ENCODE measurements at places on chromosomes 4 and X.

DNA sequence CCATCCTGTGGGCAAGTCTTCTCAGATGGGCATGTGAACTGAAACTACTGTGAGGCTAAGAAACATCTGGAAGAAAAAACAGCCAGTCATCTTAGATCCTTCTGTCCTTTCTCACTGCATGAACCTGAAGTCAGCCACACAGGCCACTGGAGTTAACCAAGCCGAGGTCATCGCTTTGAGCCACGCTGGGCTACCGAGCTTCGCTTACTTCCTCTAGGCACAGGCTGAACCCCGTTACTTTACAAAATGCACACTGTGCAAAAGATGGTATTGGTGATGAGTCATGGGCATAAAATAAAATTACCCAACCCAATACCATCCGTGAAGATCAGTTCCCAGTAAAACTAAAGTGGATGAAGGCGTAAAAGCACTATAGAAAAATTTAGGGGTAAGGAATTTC is 86.2 kb downstream of the MTMR1 start:
- DNase-seq = no peak

DNA sequence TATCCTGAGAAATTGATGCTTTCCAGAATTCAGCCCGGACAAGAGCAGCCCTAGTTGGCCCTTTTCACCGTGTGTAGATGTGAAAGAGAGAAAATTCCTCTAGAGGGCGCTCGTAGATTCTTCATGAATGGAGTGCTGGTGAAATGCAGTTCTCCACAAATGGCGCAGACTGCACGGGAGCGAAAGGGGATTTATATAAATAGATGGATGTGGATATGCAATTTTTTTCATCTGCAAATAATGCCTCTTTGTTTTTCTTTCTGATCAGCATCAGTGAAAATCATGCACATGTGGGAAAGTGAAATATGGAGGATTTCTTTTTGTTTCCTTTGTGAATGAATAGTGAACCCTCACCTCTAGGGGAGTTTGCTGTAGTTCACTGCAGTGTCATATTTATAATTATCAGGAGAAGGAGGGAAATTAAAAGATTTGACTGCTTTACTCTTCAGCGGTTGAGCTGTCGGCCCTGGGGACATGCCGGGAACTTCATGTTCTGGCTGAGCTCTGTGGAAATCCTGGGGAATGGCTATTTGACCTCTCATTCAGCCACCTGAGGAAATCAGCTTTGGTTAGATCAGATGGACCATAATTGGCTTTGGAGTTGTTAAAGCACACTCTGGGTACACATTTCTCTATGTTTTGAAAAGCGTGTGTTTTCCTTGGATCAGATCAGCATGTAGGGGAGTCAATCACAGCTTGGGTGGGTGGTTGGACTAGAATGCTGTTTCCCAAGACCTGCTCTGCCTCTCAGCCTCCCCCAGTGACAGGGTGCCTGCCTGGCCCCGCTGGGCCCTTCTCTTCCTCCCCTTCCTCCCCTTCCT is 115.0 kb upstream of the SHISA3 start:
- peak; percentile 31 for DNase-seq

GRCh38 chr4:79650794-79651431 is 242.9 kb upstream of the GK2 start:
- no peak for DNase-seq

- DNase-seq = no peak
These were observed 114.5 kb downstream of the TSPAN7 start for GRCh38 chrX:38675856-38676255.

DNA sequence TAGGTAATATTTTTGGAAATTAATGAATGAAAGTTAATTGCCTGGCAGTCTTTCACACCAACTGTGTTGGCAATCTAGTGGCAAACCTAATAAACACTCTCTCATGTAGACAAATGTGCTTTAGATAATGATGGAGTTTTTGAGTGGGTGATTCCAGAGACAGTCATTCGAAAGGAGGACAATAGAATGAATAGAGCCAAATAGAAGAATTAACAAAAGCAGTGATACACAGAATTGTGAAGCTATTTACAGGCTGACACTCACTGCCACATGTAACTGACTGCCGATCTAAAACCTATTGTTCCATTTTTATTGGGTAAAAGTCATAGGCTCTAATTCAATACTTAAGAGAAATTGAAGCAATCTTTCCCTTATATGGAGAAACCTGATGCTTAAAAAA is 338.5 kb downstream of the PCDH7 start:
- DNase-seq = no peak

DNA sequence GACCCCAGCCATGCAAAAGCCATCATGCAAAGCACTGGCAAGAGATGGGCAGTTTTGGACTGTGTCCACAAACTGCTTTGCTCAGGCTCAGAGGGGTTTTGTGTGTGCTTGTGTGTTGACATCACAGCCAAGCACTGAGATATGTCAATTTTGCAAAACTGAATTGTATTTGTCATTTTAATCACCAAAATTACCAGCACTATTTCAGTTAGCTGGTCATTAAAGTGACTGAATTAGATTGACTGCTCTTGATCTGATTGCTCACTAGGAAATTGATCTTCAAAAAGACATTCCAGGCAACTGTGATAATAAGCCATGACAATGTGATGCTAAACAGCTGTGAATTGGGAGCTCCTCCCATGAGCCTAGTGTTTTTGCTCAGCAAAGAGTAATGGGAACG is 337.3 kb upstream of the GNPDA2 start:
- no peak for DNase-seq

DNA sequence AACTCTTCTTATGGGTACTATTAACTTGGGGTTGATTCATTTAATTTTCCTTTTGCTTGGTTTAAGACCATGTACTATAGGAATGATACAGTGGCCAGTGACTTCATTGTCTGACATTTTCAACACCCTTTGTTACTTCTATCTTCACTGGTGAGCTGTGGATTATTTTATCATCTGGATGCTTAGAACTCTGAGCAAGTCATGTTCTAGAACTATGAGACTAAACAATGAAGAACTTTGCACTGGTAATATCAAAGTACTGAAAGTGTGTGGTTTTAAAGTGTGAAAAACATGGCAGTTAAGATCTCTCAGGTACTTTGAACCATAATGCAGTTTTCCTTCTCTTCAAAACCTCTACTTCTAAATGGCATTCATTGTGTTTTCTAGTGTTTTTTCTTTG is 47.8 kb downstream of the MAP7D3 start:
- no peak for DNase-seq

DNA sequence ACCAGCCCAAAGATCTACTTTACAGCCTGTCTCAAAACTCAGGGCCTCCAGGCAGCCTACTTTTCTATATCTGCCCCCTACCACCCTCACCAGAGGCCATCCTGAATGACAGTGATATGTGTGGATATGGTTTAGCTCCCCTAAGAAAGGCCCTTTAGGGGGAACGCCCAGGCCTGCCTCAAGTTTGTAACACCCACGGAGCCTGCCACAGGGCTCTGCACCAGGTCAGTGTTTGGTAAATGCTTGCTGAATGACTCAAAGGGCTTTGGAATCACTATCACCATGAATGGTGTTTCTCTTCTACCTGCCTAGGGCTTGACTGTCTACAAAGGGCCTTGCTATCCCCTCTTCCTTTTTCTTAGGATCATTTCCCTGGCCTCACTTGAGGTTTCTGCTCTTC is 11.3 kb upstream of the LONRF3 start:
- no peak for DNase-seq

- no peak for DNase-seq
These were observed 3.7 kb upstream of the MAEA start for GRCh38 chr4:1285790-1286553.

GRCh38 chr4:128163177-128164117 is 102.3 kb downstream of the LARP1B start:
- no peak for DNase-seq

- no peak for DNase-seq
These were observed 9.0 kb upstream of the CHIC2 start for GRCh38 chr4:54073271-54073880.

GRCh38 chrX:19602866-19603622 is 87.7 kb upstream of the MAP3K15 start:
- no peak for DNase-seq

DNA sequence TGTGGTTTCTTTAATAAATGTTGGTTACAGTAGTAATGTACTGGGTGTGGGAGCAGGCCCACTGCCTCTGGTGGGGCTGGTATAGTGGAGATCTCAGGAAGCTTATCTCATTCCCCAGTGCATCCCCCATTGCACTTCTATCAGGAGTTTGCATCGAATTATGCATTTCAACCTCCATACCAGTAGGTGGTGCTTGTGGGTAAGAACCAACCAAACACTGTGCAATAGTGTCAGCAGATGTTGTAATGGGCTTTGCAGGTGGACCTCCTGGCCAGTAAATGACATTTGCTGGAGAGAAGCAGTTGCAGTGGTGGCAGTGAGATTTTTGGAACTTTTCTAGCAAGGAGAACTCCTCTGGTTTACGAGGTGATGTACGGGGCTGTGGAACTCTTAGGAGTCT is 150.6 kb downstream of the POU3F4 start:
- no peak for DNase-seq

- DNase-seq = no peak
These were observed 20.5 kb downstream of the SLC25A5 start for GRCh38 chrX:119488749-119489148.

DNA sequence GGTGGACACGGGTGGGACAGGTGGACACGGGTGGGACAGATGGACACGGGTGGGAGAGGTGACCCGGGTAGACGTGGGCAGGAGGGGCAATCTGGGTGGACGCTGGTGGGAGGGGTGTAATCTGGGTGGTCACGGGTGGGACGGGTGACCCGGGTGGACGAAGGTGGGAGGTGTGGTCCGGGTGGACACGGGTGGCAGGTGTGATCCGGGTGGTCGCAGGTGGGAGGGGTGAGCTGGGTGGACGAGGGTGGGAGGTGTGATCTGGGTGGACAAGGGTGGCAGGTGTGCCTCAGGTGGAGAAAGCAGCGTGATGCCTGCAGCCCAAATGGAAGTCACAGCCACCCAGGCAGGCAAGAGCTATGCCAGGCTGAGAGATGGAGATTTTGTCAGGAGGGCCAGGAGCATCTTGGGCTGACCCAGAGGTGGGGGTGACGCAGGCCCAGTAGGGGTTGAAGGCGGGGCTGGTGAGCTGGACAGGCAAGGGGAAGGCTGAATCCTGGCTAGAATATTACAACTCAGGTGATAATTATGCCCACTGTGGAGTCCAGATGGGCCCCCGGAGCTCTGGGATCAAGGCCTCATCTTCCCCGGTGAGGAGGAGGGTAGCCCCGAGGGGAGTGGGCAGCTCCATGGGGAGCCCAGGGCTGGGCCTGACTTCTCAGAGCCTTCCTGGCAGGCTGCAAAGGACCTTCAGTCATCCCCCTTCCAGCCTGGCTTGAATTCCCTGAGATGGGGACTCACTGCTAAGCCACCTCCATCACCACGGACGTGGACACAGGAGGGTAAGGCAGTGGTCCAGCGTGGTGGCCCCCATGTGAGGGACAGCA is 100.0 kb downstream of the ADRA2C start:
- no peak for DNase-seq

DNA sequence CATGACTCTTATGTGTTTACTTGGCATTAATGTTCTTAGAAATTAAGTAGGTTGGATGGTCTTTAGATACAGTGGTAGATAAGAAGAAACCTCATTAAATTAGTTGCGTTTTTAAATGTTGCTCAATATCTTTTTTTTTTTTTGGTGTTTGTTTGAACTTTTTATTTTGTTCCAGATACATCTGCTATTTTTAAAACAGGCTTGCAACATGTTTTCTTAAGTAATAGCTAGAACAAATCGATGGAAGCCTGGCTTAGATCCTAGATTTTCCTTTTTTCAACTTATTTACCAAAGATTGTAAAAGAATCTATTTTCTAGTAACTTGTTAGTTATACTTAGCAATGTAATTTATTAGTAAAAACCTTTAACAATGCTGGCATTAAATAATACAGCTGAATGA is 9.3 kb downstream of the CNKSR2 start:
- DNase-seq = no peak

DNA sequence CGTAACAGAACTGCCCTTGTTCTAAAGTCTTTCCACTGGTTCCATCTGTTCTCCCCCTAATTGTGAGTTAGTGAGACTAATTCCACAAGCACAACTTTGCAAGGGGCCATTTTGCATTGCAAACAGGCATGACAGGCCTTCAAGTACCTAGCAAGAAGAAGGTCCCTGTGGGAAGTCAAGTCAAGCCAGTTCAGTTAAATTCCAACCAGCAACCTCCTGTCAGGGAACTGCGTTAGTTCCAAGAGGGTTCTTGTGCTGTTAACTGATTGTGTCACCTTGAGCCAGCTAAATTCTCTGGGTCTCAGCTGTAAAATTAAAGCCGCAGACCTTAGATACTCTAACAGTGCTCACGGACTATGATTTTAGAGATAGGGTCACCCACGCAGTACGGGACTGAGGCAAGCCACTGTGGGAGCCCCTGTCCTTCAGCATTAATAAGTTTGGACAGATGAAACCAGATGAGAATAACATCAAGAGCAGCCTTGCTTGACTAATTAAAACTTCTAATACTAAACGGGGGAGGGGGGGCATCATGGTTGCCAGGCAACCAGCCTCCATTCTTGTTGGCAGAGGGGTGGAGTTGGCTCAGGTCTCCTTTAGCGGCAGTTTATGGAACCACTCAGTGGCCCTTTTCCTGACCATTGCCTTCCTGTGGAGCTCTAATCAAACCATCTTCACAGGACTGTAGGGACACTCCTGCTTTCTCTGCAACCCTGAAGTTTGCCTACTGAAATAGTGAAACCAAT is 24.1 kb upstream of the TMEM150C start:
- DNase-seq = no peak

- DNase-seq = no peak
These were observed 1.6 kb downstream of the RAB33A start for GRCh38 chrX:130173190-130173895.

DNA sequence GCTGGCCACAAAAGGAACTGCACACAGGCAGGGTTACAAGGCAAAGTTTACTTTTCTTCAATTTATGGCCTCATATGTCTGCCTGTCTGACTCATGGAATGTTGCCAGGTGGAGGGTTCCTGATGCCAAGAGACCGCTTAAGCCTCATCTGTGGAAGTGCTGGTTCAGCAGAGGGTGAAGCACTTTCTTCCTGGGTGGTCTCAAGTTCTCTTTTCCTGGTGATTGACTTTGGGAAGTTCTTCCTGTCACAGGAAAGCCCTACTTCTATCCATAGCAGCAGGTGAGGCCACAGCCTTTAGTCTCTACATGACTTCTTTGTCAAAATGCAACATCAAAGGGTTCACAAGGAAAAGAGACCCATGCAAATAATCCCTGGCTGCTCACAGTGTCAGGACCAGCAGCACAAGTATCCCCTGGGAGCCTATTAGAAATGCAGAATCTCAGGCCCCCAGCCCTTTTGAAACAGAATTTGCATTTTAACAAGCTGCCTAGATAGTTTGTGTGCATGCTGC is 81.4 kb upstream of the IGFBP7 start:
- DNase-seq = no peak
